Choroid plexus epithelial cell (primary cell): ENCODE measurements at places on chromosomes 3 and 15.

DNA sequence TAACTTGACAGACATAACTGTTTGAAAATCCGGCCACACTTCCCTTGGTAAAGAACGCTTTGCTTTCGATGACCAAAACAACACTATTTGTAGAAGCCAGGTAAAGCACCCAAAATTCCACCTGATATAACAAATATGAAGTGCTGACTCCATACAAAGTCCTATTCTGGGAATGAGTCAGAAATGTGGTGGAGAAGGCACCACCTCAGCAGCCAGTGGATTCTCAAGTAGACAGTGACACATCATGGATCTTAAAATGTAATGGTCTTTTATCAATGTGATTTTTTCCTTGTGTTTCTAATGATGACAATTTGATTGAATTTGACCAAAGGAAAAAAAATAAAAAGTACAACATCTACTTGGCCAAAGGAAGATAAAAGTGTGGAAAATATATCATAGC is 135.0 kb upstream of the WNT5A start:
- DNase-seq = peak; percentile 59

DNA sequence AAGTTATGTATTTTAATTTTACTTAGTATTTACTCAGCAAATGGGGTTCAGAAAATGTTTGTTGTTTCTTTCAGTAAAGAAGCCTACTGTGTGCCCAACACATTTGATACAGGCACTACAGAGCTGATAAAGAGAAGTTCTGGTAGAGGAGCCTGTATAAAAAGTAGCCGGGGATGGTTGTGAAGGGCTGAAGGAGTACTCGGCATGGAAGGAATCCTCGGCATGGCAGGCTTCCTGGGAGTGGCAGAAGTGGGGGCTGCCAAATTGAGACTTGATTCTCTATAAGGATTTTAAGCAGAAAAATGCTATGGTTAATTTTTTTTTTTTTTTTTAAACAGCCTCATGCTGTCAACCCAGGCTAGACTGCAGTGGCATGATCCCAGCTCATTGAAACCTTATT is 9.3 kb downstream of the ARL13B start:
- DNase-seq = no peak

GRCh38 chr3:187745201-187746058 is at the start of gene BCL6:
Gene BCL6 (minus strand): TSS chr3:187745468. CDS start chr3:187733693, 11,775 bp downstream.
- peak; percentile 99 for DNase-seq

DNA sequence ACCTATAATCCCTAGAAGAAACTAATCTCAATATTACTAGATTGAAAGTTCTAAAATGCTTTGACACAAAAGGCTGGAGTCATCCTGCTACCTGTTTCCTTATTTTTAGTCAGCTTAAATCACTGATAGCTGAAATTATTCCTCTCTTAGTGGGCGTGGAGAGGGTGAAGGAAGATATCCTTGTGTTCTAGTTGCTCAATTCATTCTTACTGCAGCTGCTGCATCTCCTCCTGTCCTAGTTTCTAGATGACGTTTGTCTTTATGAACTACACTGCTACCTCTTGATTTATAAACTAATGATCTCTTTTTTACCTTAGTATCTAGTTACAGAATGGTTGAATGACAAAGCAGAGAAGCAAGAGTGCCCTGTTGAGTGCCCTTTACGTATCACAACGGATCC is 50.7 kb downstream of the SETD5 start:
- DNase-seq = no peak

GRCh38 chr15:38611228-38611627 is 46.6 kb upstream of the RASGRP1 start:
- DNase-seq = no peak

DNA sequence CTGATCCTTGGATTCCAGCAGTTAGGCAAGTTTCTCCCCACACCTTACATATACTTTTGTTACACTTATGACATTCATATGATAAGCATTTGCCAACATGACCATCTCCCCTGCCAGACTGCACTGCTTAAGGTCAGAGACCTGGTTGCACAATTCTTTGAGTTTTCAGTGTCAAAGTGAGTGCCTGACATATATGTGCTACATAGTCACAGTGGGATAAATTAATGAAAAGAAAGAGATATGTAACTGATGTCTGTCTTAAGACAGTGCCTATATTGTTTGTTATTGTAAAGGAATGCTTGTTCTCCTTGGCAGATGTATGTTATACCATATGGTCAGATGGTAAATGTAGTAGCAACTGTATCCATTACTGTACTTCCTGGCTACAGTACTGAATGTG is 3.5 kb upstream of the DCUN1D1 start:
- peak; percentile 65 for DNase-seq

DNA sequence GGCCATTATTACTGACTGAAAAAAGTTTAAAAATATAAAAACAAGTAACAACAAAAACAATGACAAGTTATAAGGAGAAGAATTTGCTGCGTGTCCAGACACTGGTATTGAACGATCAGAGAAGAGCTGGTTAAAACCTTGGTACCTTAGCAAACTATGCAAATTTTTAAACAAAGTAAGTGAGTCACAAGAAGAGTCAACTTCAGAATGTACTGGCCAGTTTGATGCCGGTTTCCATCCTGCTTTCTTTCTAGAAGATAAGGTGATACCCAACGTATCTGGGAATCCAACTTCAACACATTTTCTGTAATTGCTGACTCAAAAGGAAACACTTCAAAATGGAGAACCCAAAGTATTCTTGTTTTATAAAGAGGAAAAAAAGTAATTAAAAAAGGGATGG is 49.8 kb downstream of the RUBCN start:
- no peak for DNase-seq

GRCh38 chr15:96535148-96535547 is 204.6 kb downstream of the NR2F2 start:
- no peak for DNase-seq
